ENCODE measurements at places on chromosomes 3 and 15.

GRCh38 chr3:10373686-10374261, 52.9 kb upstream of the SEC13 start:
- no peak for DNase-seq

DNA sequence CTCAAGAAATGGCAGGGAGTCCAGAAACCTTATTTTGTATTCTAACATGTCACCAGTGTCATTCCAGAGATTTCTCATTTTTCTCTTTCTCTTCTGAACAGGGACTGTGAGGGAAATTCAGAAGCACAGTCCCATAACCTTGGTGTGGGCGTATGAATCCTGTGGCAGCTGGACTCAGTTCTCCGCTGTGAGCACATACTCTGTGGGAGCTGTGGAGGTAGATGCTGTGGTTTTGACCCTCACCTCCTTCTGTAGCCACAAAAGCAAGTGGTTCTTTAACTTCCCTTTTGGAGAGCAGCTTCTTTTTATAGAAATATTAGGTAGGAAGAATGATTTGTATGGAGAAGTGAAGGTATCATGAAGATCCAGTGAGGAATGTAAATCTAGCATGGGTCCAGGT, 13.4 kb downstream of the TMEM207 start:
- DNase-seq = no peak

DNA sequence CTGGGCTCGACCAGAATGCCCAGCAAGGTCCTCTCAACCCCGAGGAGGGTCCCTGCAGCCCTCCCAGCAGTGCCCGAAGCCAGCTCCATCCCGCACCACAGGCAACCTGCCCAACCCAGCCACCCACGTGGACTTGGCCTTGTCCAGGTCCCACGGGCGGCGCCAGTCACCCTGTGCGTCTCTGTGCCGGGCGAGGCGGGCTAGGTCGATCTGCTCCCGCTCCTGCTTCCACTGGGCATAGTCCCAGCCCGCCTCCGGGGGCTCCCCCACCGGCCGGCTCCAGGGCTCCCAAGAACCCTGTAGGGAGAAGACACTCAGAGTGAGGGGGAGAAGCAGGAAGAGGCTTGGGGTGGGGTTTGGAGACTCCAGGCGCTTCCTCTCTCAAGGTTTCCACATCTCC, 3.1 kb downstream of the CCDC9B start:
- no peak for DNase-seq

DNA sequence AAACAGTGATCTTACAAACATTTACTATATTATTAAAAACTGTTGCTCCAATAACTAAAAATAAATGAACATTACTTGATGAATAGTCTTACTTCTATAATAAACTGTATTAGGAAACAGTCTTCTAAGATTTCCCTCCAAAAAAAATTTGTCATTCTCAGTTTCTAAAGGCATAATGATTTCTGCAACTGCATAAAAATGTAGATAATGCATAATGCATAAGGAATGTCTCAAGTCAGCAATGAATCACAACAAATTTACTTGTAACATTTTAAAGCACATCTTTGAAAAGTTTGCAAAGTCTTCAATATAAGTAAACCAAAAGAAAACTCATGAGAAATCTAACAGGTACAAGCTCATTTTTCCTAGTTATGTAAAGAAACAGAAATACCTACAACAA, 113.5 kb downstream of the VPS13C start:
- no peak for DNase-seq

DNA sequence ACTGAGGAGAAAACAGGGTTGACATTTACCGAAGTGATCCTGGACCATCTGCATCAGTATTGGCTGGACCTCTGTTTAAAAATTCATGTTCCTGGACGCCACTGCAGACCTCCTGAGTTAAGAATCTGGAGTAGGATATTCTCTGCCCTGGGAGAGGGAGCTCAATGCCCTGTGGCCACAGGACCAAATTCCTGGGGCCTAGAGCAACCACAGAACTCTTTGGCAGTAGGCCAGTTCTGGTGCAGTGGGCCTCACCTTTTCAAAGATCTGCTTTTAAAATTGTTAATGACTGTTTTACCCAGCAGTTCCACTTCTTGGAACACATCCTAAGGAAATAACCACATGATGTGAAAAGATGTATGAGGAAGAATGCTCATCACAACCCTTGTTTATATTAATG, 133.3 kb upstream of the ADPGK start:
- DNase-seq = no peak

DNA sequence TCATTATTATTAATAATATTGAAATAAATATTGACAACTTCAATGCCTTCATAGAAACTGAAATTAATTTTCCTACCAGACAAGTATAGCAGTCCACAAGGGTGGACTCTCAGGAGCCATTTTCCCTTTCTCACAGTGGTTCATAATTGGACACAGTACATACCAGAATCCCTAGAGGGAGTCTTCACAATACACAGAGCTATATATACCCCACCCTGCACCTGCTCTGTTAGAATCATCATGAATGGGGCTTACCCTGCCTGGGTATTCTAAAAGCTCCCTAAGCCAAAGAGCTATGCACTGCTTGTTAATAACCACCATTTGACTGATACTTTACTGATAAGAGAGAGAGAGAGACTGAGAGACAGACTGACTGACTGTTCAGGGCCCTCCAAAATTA, 134.9 kb downstream of the FEZF2 start:
- no peak for DNase-seq

GRCh38 chr3:141878817-141879216, 2.4 kb downstream of the ATP1B3 start:
- DNase-seq = no peak

- no peak for DNase-seq
Observed at GRCh38 chr3:138199851-138200250, 12.8 kb downstream of the ARMC8 start.

DNA sequence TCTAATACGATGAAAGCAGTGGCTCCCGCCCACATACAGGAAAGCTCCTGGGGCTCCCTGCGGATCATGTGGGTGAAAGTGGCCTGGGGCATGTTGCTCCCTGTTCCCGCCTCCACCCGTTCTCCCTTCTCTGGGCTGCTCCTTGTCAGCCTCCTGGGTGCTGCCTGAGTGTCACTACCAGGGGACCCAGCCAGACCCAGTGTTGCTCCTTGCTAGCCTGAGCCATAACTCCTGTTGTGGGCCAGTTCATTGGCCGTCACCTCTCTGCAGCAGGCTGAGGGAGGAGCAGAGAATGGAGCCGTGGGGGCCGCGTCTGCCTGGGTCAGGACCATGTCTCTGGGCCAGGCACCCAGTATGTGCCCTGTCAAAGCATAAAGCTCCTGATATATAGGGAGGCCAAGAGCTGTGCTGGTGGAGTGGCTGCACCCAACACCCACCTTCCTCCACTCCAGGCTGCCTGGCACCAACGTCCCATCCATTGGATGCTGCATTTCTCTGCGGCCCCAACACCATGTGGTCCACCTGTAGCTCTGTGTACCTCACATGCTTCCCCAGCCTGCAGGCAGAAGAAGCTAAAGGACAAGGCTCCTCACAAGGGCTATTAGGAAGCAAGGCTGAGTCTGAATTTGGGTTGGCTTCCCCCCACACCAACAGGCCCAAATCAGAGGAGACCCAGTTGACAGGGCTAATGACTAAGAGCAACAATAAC, 40.5 kb downstream of the KLF13 start:
- DNase-seq = no peak

- no peak for DNase-seq
Observed at GRCh38 chr15:42002333-42002732, 18.5 kb downstream of the PLA2G4E start.

DNA sequence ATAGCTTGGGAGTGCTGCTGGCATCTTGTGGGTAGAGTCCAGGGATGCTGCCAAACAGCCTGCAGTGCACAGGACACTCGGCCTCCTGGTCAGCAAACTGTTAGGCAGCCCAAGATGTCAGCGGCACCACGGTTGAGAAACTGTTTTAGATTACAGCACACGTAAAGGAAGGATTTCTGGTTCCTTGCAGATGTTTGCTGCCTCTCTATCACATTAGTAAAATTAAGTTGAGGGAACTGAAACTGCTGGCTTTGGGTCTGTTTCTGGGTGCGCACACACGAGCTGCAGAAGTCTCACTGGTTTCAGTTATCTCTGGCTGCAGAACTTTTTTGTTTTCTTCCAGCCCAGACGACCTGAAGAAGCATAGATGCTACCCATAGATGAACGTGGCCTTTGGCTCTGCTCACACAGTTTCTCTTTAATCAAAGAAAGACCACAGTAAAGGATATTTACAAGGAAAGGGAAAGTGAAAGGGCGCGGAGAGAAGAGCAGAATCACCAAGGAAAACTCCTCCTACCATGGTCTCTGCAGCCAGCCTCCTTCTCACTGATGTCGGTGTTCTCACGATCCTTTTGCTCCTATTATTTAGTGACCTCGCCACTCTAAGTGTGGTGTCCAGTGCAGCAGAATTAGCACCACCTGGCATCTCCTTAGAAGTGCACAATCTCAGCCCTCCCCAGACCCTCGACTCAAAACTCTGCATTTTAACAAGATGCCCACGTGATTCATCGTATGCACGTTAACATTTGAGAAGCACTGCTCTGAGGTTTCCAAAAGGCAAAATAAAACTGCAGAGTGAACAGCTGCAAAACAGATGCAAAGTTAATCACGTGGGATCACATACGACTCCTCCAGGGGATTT, 50.6 kb upstream of the AKAP13 start:
- peak; percentile 30 for DNase-seq

- no peak for DNase-seq
Observed at GRCh38 chr3:171058058-171058457, 31.5 kb upstream of the SLC2A2 start.

DNA sequence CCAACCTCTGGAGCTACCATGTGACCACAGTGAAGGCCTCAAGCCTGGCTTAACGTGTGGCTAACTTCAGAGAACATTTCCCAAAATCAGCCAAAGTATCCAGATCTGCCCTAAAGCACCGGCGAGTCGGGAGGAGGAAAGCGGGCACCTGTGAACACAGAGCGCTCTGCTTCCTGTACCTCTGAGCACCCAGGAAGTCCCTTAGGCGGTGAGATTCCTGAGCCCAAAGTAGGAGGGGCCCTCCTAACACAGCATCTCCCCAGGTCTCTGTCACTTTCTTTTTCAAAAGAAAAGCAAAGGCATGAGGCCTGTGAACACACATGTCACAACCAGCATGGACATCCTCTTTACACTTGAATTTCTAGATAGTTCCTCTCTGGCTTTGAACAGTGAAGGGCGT, 944 bp upstream of the EIF4E3 start:
- no peak for DNase-seq

- DNase-seq = no peak
Observed at GRCh38 chr3:192831801-192832347, 85.8 kb downstream of the MB21D2 start.

DNA sequence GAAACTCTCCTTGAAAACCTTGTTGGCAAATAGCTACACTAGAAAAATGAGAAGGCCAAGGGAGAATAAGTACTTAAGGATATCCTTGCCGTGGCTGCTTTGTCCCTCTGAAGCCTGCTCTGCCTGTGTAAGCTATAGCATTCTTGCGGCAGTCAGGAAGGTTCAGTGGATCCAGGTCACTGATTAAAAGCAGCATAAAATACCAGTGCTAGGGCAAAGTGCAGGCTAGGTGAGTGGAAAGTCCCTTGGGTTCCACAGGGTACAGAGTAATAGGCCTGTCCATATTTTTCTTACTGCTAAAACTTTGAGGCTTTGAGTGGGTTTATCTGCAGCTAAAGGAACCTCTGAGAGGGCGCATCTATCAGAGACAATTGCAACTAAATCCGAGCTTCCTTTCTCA, 10.3 kb downstream of the CXCR6 start:
- no peak for DNase-seq

DNA sequence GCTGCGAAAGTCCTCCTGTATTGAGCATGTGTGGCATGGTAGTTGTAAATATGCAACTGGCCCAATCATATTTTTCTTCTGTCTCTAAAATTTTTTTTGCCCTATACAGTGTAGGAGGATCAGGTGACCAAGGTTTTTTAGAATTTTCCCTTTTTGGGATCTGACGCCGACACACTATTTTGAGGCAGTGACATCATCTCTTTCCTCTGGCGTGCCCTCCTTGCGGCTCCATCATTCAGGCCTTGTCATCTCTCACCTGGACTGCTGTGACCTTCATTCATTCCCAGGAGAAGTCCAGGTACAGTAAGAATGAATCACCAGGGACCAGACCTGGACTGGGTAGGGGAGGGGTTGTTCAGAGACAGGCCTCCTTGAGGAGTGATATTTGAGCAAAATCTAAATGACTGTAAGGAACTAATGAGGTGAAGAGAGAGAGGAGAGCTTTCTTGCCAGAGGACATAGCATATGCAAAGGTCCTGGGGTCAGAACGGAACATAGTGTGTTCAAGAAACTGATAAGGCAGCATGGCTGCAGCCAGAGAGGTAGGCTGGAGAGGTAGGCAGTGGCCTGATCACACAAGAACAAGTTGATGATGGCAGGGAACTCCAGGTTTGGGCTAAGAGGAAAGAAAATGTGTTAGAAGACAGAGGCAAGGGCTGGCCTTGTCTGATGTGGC, 38.7 kb downstream of the ARNT2 start:
- no peak for DNase-seq

DNA sequence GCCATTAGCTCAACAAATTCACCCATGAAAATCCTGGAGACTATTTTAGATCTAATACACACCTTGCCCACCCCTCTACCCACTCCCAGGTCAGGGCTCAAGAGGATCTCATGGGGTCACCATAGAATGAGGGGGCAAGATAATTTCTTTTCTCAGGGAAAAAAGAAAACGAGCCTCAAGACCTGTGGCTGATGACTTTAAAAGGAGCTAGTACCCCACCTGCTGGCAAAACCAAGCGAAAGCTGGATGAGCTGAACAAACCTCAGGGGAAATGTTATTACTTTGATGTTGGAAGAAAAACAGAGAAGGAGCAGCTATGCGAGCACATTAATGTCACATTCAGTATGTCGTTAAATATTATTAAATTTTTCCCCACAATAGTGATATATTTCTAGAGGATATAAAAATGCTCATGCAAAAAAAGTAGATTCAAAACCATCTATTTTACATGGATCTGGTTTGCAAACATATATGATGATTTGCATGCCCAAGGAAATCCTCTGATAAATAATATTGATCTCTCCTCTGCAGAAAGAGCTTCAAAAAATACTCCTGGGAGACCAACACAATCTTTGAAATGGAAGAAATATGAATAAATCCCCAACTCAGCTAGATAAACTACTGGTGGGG, 37.7 kb downstream of the PLD1 start:
- no peak for DNase-seq

- DNase-seq = no peak
Observed at GRCh38 chr3:49352281-49352680, 5.9 kb downstream of the GPX1 start.

DNA sequence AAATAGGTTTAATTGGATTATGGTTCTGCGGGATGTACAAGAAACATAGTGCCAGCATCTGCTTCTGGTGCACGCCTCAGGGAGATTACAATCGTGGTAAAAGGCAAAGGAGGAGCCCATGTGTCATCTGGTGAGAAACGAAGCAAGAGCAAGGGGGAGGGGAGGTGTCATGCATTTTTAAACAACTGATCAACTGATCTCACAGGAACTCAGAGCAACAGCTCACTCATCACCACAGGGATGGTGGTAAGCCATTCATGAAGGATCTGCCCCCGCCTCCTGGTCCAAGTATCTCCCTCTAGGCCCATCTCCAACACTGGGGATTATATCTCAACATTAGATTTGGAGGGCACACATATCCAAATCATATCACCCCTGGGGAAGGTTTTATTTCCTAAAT, 42.1 kb upstream of the FGF7 start:
- no peak for DNase-seq
